HCT116 (cell line): ENCODE measurements at places on chromosomes 1 and 21.

DNA sequence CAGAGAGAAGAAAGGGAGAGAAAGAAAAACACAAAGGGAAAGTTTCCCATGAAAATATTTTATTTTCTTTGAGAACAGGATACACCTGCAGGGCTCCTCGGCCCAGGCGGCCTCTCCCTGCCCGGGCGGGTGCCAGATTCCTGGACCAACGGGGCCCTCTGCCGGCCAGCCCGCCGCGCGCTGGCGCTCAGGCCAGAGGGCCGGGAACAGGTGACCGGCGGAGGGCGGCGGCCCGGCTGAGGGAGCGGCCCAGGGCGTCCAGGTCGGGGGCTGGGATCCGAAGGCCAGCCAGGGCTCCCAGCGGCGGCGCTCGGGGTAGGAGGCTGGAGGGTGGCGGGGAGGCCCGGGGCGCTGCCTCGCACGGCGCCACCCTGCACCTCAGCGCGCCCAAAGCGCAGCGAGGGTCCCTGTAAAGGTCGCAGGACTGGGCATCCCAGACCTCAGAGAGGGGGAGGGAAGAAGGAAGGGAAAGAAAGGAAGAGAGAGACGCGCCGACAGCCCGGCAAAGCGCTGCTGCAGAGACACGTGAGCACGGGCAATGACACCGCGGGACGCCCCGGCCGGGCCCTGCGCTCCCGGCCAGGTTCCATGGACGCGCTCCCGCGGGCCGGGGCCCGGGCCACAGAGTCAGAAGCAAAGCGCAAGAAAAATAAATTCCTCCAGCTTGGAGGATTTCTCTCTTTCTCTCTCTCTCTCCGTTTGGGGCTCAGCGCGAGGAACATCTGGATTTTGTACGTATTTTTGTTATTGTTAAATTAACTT, 927 bp downstream of the WNT9A start:
- H3K27me3 ChIP-seq: no peaks in the 10 kb centered on the region
- no peaks in the 10 kb centered on the region for H3K36me3 ChIP-seq
- peaks cover 19% of the 10 kb centered on the region for H3K4me1 ChIP-seq
- peak; percentile 72 for DNase-seq
- peak overlapping the region; percentile 62 for H3K4me3 ChIP-seq

DNA sequence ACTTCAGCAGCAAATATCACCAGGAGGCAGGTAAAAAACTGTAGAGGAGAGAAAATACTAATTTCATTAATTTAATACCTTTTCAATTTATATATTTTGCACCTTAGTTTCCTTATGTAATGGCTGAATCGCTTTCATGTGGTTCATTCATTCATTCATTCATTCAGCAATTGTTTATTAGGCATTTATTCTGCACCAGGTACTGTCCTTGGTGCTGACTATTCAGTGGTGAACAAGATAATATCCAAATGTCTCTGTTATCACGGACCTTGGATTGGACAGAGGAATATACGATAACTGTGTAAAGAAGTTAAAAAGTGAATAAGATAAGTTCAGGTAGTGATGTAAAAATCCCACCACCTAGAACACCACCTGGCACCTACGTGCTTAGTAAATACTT, 28.8 kb downstream of the TSPAN2 start:
- no peak overlapping the region for H3K27ac ChIP-seq
- H3K4me1 ChIP-seq: peaks cover 11% of the 10 kb centered on the region
- H3K27me3 ChIP-seq: no peaks in the 10 kb centered on the region
- DNase-seq: no peak
- no peaks in the 10 kb centered on the region for H3K36me3 ChIP-seq

DNA sequence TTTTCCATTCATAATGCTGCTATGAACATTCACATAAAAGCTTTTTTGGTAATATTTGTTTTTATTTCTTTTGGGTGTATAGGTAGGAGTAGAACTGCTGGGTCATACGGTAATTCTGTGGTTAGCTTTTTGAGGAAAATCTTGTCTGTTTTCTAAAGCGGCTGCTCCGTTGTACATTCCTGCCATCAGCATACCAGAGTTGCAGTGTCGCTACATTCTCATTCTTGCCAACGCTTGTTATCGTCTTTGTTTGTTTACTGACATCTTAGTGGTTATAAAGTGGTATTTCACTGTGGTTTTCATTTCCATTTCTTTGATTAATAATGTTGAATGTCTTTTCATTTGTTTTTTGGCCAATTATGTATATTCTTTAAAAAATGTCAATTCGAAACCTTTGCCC, 469.8 kb upstream of the ZP4 start:
- H3K4me3 ChIP-seq: no peak overlapping the region
- no peak overlapping the region for H3K27ac ChIP-seq
- H3K4me1 ChIP-seq: no peaks in the 10 kb centered on the region
- no peaks in the 10 kb centered on the region for H3K27me3 ChIP-seq
- DNase-seq: no peak
- H3K36me3 ChIP-seq: no peaks in the 10 kb centered on the region

GRCh38 chr21:39220150-39220549, 36.9 kb upstream of the PSMG1 start:
- H3K4me1 ChIP-seq: no peaks in the 10 kb centered on the region
- no peak overlapping the region for H3K27ac ChIP-seq
- H3K4me3 ChIP-seq: no peak overlapping the region
- H3K27me3 ChIP-seq: no peaks in the 10 kb centered on the region

- no peak overlapping the region for H3K27ac ChIP-seq
- no peak for DNase-seq
- peaks cover 38% of the 10 kb centered on the region for H3K4me1 ChIP-seq
- no peaks in the 10 kb centered on the region for H3K27me3 ChIP-seq
Measured at GRCh38 chr1:40706626-40707025, 15.1 kb downstream of the NFYC start.

DNA sequence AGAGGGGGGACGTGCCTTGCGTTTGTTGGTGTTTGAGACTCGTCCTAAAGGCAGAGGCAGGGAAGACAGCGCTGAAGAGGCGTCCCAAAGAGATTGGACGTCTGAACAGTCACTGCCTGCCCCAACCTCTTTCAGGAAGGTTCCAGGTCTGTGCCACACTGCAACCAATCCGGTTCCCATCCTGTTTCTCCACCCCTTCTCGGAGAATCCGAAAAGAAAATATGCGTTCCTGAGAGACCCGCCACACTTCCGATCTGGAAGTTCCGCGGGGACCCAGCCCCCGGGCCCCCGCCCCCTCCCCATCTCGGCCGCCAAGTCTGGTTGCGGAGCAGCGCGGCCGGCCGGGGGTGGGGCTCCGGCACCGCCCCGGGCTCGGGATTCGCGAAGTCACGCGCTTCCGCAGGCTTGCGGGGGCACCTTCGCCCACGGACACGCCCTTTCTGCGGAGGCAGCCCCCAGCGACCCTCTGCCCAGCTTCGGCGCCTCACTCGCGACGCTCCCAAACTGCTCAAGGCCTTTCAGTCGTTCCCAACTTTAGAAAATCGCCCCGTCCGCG, 124.5 kb upstream of the DPYD start:
- no peak for DNase-seq
- no peaks in the 10 kb centered on the region for H3K36me3 ChIP-seq
- H3K27me3 ChIP-seq: no peaks in the 10 kb centered on the region
- H3K27ac ChIP-seq: no peak overlapping the region
- H3K4me3 ChIP-seq: no peak overlapping the region

DNA sequence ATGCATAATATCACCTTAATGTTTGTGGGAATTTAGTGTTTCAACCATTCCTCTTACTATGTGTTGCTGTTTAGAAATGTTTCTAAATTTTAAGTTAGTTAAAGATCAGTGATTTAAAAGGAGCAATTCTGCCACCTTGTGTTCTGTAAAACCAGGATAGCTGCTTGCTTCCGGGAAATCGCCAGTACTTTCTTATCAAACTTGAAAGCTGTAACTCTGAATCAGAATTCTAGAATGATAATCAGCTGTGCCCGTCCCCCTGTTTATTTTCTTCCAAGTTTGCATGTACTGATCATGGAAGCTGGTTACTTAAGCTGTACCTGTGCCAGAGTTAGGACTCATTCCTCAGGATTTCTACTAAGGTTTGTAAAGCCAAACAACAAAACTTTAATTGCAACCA, 656.4 kb downstream of the LTN1 start:
- no peak overlapping the region for H3K27ac ChIP-seq
- no peak for DNase-seq
- H3K4me3 ChIP-seq: no peak overlapping the region
- no peaks in the 10 kb centered on the region for H3K36me3 ChIP-seq

DNA sequence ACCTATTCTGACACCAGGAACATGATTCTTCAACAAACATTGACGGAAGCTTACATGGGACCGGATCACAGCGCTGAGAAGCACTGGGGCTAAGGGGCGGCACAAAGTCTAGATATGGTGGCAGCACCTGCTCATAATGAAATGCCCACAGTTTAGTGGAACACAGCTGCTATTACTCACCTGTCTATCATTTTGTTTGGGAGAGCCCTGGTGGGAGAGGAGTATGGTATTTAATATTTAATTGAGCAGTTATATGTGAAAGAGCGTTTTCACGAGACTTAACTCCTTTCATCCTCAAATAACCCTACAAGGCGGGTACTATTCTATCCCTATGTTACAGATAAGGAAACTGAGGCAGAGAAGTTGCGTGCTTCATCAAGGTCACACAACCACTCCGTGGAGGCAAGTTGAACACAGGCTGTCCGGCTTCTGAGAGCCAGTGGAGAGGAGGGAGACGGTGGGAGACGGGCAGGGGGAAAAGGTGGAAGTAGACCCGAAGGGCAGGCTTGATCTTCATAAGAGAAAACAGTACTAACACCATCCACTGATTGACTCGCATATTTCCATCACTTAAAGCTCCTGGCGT, 790 bp upstream of the TSNAX start:
- peak overlapping the region; percentile 100 for H3K4me3 ChIP-seq
- H3K36me3 ChIP-seq: no peaks in the 10 kb centered on the region; the same call in 1 of the 2 replicates
- H3K27me3 ChIP-seq: no peaks in the 10 kb centered on the region
- H3K27ac ChIP-seq: peak overlapping the region; percentile 78

DNA sequence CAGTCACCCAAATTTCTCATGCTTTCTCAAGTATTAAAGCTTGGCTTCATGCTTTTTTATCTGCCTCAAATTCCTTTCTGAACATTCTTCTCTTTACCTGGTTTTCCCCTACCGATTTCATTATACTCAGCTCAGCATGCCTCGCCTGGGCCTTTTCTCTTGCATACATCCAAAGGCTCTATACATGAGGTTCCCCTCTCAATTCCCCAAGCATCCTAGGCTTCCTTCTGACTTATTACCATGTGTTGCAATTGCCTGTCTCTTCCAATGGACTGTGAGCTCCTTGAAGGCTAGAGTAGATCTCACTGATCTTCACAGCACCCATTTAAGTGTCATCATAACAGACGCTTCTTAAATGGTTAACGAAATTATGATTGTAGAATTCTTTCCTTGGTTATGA, 24.1 kb upstream of the CYP4A22 start:
- DNase-seq: no peak
- H3K4me1 ChIP-seq: peaks cover 2% of the 10 kb centered on the region; the same call in 1 of the 2 replicates
- H3K4me3 ChIP-seq: no peak overlapping the region
- no peaks in the 10 kb centered on the region for H3K36me3 ChIP-seq
- H3K27me3 ChIP-seq: no peaks in the 10 kb centered on the region

DNA sequence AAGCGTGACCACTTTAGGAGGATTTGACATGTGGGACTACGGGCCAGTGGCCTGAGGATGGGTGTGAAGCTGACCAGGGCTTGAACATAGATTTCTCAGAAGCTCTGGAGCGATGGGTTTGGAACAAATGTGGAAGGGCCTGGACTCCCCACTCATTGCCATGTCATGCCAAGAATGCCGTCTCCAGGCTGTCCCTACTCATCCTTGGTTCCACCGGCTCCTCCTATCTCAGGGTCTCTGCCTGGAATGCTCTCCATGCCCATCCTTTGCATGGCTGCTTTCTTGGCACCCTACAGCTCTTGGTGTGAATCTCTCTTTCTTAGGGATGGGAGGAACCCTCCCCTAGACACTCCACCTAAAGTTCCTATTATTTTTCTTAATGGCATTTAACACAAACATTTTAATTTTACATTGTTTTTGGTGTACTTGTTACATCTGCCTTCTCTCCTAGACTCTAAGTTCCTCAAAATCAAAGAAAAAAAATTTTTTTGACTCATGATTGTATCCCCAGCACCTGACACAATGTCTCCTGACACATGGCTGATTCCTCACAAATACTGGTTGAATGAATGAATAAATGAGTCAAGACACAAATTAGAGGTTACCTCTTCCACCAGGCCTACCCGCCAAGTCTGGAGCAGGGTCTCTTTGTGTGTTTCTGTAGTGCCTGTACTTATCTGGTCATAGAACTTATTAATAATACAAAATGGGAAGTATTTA, 114.5 kb downstream of the OMA1 start:
- DNase-seq: no peak
- H3K36me3 ChIP-seq: no peaks in the 10 kb centered on the region
- H3K4me3 ChIP-seq: no peak overlapping the region
- H3K27ac ChIP-seq: no peak overlapping the region
- no peaks in the 10 kb centered on the region for H3K4me1 ChIP-seq
- H3K27me3 ChIP-seq: peaks cover 19% of the 10 kb centered on the region; the same call in 1 of the 2 replicates

GRCh38 chr1:201191653-201192260, 1.1 kb downstream of the IGFN1 start:
- H3K27ac ChIP-seq: no peak overlapping the region
- no peaks in the 10 kb centered on the region for H3K36me3 ChIP-seq
- peak; percentile 32 for DNase-seq
- peaks cover 6% of the 10 kb centered on the region; the same call in 1 of the 2 replicates for H3K27me3 ChIP-seq

DNA sequence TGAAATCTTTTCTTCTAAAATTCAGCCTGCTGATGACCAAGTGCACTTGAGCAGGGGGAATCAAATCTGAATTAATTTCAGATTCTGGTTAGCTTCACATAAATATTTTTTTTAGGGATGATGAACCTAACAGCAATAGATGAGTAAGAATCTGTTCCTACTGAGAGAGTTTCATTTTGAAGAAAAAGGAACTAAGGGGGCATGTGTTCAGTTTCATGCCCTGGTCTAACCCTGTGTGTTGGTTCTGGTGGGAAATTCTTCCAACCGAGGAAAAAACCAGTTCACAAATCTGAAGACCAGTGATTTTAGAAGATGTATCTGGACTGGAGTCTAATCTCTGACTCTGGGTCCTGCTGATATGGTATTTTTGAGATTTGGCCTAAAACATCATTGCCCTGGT, 13.7 kb downstream of the SELL start:
- no peak for DNase-seq
- no peaks in the 10 kb centered on the region for H3K36me3 ChIP-seq
- H3K27ac ChIP-seq: no peak overlapping the region
- no peaks in the 10 kb centered on the region for H3K4me1 ChIP-seq

DNA sequence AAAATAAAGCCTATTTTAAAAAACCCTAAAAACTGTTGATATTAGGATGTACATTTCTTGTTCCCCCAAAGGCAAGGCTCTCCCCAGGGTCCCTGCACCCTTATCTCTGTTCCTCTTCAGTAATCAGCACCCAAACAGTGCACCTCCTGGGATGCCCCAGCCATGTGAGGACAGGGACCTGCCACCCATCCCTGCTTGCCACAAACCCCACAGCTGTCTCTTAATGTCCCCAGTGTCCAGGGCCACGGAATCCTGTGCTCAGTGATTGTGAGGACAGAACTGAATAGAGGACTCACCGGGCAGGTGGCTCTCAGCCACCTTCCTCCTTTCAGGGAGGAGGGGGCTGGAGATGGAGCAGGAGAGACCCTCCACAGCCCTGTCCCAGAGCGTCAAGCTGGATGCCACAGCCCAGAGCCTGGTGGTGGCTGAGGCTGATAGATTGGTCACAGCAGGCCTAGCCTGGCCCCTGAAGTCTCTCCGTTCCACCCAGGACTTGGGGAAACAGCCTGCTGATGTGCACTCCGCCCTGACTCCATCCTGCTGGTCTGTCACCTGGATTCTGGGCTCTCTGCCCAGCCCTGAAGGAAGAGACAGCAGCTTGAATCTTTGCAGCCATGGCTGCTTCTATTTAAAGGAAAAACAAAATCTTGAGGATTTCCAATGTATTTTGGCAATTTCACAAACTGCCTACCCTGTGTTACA, 23.1 kb downstream of the RNF187 start:
- H3K27ac ChIP-seq: no peak overlapping the region
- H3K4me1 ChIP-seq: no peaks in the 10 kb centered on the region
- no peak overlapping the region for H3K4me3 ChIP-seq
- H3K36me3 ChIP-seq: no peaks in the 10 kb centered on the region
- peaks cover 5% of the 10 kb centered on the region for H3K27me3 ChIP-seq
